ENCODE measurements at places on chromosomes 2 and 18.

DNA sequence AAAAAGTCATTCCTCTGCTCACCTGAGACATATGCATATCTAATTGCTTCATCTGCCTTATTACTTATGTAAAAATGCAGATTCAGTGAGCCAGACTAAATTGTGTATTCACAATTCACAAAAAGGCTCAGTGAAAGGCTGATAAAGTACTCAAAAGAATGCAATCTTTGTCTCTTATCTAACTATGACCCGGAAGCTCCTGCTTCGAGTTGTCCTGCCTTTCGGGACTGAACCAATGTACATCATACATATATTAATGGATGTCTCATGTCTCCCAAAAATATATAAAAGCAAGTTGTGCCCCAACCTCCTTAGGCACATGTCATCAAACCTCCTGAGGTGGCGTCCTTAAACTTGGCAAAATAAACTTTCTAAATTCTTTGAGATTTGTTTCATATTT, 120.5 kb downstream of the SCN3A start:
- no peak for DNase-seq

GRCh38 chr18:2655954-2656236, 369 bp downstream of the SMCHD1 start:
- DNase-seq: no peak

GRCh38 chr2:74806920-74807319, 27.0 kb upstream of the HK2 start:
- DNase-seq: no peak

DNA sequence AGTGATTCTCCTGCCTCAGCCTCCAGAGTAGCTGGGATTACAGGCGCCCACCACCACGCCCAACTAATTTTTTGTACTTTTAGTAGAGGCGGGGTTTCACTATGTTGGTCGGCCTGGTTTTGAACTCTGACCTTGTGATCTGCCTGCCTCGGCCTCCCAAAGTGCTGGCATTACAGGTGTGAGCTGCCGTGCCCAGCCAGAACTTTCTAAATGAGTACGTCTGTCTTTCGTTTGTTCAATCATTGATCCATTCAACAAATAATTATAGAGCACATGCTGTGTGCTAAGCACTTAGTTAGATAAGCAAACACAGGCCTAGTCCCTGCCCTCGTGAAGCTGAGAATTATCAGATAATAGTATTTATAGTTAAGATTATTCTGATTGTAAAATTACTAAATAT, 56.5 kb downstream of the TTC39C start:
- no peak for DNase-seq

Data from midbrain (tissue), 1 donor.